Activated T-cell treated with anti-CD3 and anti-CD28 coated beads, Interleukin-2, amount 50 U/mL, for 48 hours (primary cell): ENCODE measurements at places on chromosomes 2 and 18.

DNA sequence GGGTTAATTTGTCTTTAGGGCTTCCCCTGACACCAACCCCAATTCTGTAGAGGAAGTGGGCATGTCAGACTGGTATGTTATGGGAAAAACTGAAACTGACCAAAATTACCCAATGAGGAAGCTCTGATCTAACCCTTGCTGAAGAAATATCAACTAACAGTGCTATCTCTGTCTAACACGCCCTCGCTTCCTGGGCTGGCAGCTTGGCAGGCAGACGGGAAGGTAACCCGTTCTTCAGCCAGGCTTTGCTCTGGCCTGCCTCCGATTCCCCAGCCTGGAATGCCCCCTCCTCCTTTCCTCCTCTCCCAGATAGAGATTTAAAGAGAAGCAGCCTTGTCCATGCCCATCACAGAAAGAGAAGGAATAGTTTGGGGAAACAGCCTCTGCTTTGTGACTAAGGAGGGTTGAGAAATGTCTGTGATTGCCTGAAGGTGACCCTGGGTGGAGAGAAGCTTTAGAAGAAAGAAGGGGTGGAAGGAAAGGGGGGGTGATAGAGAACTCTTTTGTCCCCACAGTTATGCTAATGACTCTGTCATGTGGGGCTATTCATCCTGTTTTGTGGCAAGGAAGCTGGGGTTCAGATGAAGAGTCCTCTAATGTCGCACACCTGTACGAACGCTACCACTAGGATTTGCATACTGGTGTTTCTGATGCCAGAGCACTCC lies 15.4 kb downstream of the HK2 start:
- no peak for DNase-seq

GRCh38 chr2:85801871-85802270 lies 48.1 kb downstream of the ATOH8 start:
- DNase-seq: no peak

GRCh38 chr2:137715731-137716191 lies 248.5 kb upstream of the HNMT start:
- no peak for DNase-seq

DNA sequence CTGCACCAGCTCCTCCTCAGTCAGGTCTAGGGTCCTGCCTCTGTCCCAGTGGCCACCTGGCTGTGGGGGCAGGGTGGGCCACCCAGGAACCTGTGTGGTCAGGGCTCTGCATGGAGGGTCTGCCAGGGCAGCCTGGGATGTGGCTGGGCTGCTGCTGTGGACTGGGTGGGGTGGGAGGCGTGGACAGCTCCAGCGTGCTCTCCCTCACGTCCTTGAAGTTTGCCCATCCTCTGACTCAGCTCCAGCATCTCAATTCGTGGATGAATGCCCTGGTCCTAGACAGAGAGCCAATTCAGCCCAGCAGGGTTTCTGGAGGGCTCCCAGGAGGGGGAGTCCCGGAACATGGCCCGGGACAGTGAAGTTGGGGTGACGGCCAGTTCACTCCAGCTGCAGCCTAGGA lies 64.3 kb upstream of the EPAS1 start:
- no peak for DNase-seq

DNA sequence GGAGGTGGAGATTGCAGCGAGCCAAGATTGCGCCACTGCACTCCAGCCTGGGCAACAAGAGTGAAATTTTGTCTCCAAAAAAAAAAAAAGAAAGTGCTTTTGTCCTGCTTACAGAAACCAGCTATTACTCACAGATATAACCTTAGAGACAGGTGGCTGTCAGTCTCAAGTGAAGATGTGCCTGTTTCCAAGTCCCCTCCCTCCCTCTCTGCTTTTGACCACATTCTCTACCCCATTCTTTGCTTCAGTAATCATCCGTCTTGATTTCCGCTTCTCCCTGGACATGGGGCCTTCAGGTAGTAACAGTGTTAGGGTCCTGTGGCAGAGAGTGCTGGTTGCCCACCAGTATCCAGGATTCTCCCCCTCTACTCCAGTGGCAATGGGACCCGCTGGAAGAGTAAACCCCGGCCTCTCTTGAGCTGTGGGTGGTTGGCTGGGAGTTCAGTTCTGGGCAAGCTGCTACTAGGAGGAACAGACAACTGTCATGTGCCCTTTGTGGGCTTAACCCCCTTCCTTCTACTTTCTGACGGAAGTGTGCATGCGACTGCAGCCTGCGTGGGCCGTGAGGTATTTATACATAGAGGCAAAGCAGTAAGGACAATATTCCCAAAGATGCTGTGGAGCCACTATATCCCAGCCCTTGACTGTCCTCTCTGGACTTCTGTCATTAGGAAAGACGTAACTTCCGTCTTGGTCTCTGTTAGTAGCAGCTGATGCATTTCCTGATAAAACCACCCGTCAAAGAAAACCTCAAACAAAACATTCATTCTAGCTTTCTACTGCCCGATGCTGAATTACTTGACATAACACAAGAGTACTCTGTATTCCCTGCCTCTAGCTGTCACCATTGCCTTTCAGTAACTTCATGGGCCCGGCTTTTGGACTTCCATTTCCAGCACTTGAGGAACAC lies 17.8 kb downstream of the PDCL3 start:
- DNase-seq: peak; percentile 68

- no peak for DNase-seq
Measured at GRCh38 chr2:42951263-42951938, 159.0 kb upstream of the HAAO start.

- no peak for DNase-seq
Measured at GRCh38 chr2:221792971-221793521, 220.9 kb upstream of the EPHA4 start.

- no peak for DNase-seq
Measured at GRCh38 chr2:187102381-187102780, 253.4 kb upstream of the ZSWIM2 start.

GRCh38 chr18:21262979-21263378 lies 20.9 kb downstream of the GREB1L start:
- no peak for DNase-seq
